Activated CD4-positive, alpha-beta T cell treated with anti-CD3 and anti-CD28 coated beads, Interleukin-2, amount 10 ng/mL, durations not matched to agents 7 days and 5 days (primary cell): ENCODE measurements at places on chromosomes 11 and 22. TPM values are rescaled to one million over a fixed set of nuclear protein-coding genes. Genes with fewer than 3 reads are reported as not detected.

The SLC22A8 gene
- total RNA-seq = not detected

The BIRC3 gene
- total RNA-seq = 33.1 TPM

The B3GAT1 gene
- total RNA-seq = 1.6 TPM

The TBC1D22A gene
- total RNA-seq = 34.1 TPM

The BAIAP2L2 gene
- total RNA-seq = 0.50 TPM

The SBF2 gene
- total RNA-seq = 3.2 TPM

DNA sequence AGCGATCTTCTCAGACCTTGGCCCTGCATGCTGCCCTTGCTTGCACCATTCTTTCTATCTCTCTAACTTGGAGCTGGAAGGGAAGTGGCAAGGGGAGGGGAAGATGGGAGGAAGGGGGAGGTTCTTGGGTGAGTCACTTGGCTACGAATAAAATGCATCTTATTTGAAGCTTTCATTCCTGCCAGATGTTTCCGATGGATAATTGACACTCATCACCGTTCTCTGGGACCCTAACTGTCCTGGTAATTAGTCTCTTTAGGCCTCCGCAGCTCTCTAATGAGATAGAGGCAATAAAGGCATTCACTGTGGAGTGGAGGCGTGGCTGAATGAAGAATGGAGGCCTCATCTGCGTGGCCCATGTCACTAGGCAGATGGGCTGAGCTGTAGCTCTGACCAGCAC, 960.1 kb downstream of the NTM start:
- H3K27ac ChIP-seq = no peak overlapping the region
- H3K4me3 ChIP-seq = no peak overlapping the region
- no peaks in the 10 kb centered on the region for H3K4me1 ChIP-seq
- H3K36me3 ChIP-seq = no peaks in the 10 kb centered on the region
- H3K27me3 ChIP-seq = no peaks in the 10 kb centered on the region
- DNase-seq = no peak

DNA sequence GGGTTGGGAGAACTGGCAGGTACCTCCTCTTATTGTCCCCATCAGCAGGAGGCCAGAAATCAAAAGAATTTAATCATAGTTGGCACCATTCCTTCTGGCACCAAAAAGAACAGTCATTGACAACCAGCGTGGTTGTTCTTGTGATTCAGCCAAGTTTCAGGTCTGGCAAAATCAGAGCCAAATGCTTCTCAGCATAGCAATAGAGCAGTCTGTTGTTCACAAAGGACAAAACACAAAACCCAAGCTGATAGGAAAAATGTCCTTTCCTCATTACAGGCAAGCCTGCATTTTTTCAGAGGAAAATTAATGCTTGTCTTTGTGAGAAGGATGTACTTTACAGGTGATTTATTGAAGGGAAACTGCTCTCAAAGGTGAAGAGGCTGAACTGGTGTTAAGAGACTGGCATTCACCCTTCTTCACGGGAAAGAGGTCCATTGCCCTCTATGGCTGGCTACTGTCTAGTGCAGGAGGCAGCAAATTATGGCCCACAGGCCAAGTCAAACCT, 241.8 kb upstream of the ARHGAP42 start:
- H3K27ac ChIP-seq = no peak overlapping the region
- H3K4me1 ChIP-seq = no peaks in the 10 kb centered on the region
- no peaks in the 10 kb centered on the region for H3K27me3 ChIP-seq
- H3K4me3 ChIP-seq = no peak overlapping the region
- no peak for DNase-seq

- H3K27me3 ChIP-seq = no peaks in the 10 kb centered on the region
- no peak for DNase-seq
- no peak overlapping the region for H3K4me3 ChIP-seq
- peaks cover 86% of the 10 kb centered on the region for H3K36me3 ChIP-seq
- peak overlapping the region; percentile 64 for H3K27ac ChIP-seq
Measured at GRCh38 chr22:38741166-38741565, 14.6 kb downstream of the SUN2 start.

DNA sequence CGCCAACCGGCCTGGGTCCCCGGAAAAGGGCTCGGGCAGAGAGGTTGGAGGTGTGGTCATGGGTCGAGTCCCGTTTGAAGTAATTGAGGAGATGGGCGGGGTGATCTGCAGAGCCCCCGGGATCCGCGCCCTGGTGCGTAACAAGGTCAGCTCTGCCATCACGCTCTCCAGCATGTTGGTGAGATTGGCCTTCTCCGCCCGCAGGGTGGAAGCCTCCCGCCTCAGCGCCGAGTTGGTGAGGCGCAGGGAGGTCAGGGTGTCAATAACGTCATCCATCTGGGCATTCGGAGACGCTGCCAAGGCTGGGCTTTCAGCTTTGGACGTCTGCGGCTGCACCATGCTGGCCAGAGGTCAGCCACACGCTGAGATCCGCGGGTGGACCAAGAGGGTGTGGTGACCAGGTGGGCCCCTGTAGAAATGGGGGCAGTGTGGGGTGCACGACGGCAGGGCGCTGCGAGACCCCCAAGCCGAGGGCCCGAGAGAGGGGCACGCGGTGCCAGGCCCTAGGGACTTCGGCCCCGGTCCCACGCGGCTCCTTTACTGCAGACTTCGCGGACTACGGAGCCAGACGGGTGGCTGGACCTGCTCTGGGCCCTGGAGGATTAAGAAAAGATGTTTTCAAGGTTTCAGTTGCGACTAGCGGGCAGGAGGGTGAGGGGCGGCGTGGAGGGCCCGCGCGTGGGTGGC, 672 bp downstream of the RTL6 start:
- H3K27me3 ChIP-seq = no peaks in the 10 kb centered on the region
- H3K27ac ChIP-seq = peak overlapping the region; percentile 78
- H3K36me3 ChIP-seq = peaks cover 17% of the 10 kb centered on the region
- peaks cover 36% of the 10 kb centered on the region for H3K4me1 ChIP-seq
- peak overlapping the region; percentile 69 for H3K4me3 ChIP-seq

DNA sequence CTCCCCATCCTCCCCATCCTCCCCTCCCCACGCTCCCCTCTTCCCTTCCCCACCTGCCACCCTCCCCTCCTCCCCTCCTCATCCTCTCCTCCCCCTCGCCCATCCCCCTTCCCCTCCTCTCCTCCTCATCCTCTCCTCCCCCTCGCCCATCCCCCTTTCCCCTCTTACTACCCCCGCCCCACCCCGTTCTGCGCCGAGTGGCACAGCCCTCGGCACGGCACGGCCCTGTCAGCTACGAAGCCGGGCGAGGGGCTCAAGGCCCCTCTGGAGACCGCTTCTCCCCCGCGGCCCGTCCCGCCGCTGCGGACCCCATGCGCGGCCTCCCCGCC, 449.9 kb downstream of the OPCML start:
- DNase-seq = peak; percentile 40
- peaks cover 25% of the 10 kb centered on the region for H3K27me3 ChIP-seq
- H3K4me3 ChIP-seq = no peak overlapping the region
- peaks cover 3% of the 10 kb centered on the region for H3K4me1 ChIP-seq
- no peaks in the 10 kb centered on the region for H3K36me3 ChIP-seq
- H3K27ac ChIP-seq = no peak overlapping the region

DNA sequence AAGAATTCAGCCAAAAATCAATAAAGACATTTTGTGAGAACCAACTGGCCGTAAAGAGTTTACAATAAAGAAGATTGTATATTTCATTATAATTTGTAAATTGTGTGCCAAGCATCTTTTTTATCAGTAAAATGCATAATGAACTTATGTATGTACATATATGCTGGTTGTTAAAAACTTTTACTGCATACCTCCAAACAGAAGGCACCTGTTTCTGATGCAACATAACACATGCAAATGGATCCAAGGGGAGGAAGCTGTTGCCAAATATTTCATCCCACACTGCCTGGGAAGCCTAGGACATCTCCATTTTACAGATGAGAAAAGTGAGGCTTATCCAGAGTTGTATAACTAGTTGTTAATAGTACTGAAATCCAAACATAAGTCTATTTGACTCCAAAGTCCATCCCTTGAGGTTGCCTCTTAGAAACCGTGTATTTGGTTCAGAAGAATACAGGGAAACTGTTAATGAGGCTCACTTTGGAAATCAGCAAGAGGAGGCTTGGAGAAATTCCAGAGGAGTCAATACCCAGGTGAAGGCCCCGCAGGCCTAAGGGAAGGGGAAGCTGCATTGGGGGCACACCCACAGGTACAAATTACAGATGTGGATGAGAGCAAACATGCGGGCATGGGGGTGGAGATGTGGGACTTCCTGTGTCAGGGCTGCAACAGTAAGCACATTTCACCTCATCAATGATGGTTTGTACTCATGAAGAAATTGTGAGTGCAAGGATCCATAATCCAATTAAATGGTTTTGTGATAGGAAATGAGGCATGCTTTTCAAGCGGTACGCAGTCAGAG, 51.1 kb downstream of the RCN1 start:
- H3K27me3 ChIP-seq = peaks cover 2% of the 10 kb centered on the region
- H3K4me3 ChIP-seq = no peak overlapping the region
- no peaks in the 10 kb centered on the region for H3K36me3 ChIP-seq
- no peak overlapping the region for H3K27ac ChIP-seq

DNA sequence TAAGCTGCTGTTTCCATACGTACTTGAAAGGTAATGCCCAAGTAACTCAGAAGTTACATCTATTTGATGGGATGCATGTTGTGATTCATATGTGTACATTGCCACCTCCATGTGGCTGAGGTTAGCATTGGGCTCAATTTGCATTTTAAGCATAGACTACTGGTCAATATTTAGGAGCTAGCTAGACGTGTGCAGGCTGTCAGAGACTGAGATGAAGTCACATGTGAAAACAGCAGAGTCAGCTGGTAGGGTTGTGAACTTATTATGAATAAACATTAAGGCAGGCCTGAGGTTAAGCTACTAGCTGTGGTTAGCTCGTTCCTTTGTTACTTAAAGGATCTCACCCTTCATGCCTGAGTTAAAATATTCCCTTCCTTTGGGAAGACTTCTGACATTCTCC, 114.5 kb upstream of the MTNR1B start:
- H3K27ac ChIP-seq = no peak overlapping the region
- H3K27me3 ChIP-seq = no peaks in the 10 kb centered on the region
- DNase-seq = no peak

GRCh38 chr11:76918941-76919386, 58.2 kb downstream of the ACER3 start:
- no peak for DNase-seq
- no peaks in the 10 kb centered on the region for H3K36me3 ChIP-seq
- H3K4me3 ChIP-seq = no peak overlapping the region
- no peak overlapping the region for H3K27ac ChIP-seq
- H3K27me3 ChIP-seq = no peaks in the 10 kb centered on the region

- H3K4me3 ChIP-seq = peak overlapping the region; percentile 99
- no peak for DNase-seq
- H3K36me3 ChIP-seq = peaks cover 12% of the 10 kb centered on the region
- H3K4me1 ChIP-seq = peaks cover 31% of the 10 kb centered on the region
- H3K27ac ChIP-seq = peak overlapping the region; percentile 97
- peaks cover 7% of the 10 kb centered on the region for H3K27me3 ChIP-seq
Measured at GRCh38 chr11:113773092-113773415, 438 bp downstream of the ZW10 start.

- no peaks in the 10 kb centered on the region for H3K4me1 ChIP-seq
- no peaks in the 10 kb centered on the region for H3K27me3 ChIP-seq
- H3K4me3 ChIP-seq = no peak overlapping the region
- no peak overlapping the region for H3K27ac ChIP-seq
- H3K36me3 ChIP-seq = no peaks in the 10 kb centered on the region
Measured at GRCh38 chr11:80746300-80746699, 1305.5 kb upstream of the TENM4 start.

DNA sequence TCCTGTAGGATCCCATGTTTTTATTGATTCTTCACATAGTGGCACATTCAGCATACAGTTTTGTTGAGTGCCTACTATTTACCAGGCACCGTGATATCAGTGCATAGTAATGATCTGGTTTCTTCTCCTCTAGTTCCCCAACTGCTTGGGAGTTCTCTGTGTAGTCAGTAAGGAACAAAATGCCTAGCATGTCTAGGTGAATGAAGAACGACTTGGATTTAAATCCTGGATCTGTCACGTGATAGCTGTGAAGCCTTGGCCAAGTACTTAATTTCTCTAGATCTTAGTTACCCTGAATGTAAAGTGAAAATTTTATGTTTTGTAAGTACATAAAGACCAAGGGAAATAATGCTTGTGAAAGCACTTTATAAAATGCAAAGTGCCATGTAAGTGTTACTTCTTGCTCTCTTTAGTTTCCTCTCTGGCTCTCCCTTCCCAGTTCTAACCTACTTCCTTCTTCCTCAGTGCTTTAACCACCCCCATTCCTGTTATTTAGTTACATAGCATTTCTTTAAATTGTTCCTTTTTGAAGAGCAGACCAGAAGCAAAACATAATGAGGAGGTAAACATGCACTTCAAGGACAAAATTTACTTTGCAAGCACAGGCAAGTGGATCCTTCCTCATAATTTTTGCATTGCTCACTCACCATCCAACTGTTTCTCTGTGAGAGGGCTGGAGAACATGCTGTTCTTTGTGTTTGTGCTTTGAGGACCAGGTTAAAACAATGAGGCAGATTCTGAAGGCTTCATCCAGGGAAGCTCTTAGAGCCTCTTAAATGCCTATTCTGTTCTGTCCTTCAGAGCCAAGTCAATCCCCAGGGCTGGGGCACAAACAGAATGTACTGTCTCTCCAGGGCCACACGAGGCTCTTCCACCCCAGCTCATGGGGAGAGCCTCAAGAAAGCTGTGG, 353.9 kb upstream of the TENM4 start:
- no peaks in the 10 kb centered on the region for H3K27me3 ChIP-seq
- no peaks in the 10 kb centered on the region for H3K4me1 ChIP-seq
- DNase-seq = no peak
- no peak overlapping the region for H3K27ac ChIP-seq

- H3K36me3 ChIP-seq = no peaks in the 10 kb centered on the region
- H3K27me3 ChIP-seq = peaks cover 9% of the 10 kb centered on the region
- H3K4me1 ChIP-seq = no peaks in the 10 kb centered on the region
- H3K27ac ChIP-seq = no peak overlapping the region
- H3K4me3 ChIP-seq = no peak overlapping the region
- DNase-seq = no peak
Measured at GRCh38 chr11:7115780-7116179, 27.0 kb downstream of the RBMXL2 start.

DNA sequence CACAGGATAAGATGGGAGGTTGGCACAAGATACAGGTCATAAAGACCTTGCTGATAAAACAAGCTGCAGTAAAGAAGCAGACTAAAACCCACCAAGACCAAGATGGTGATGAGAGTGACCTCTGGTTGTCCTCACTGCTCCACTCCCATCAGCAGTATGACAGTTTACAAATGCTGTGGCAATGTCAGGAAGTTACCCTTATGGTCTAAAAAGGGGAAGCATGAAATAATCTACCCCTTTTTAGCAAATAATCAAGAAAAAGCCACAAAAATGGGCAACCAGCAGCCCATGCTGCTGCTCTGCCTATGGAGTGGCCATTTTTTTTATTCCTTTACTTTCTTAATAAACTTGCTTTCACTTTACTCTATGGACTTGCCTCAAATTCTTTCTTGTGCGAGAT, 8.7 kb upstream of the PIWIL4 start:
- no peak overlapping the region for H3K4me3 ChIP-seq
- H3K36me3 ChIP-seq = no peaks in the 10 kb centered on the region
- H3K27me3 ChIP-seq = no peaks in the 10 kb centered on the region

GRCh38 chr22:32627091-32627490, 152.5 kb downstream of the FBXO7 start:
- H3K27me3 ChIP-seq = peaks cover 3% of the 10 kb centered on the region
- H3K4me1 ChIP-seq = peaks cover 5% of the 10 kb centered on the region
- H3K4me3 ChIP-seq = no peak overlapping the region
- DNase-seq = no peak
